Amniotic epithelial cell (primary cell): ENCODE measurements at places on chromosomes 2 and 18.

GRCh38 chr2:96072746-96073145, 38.0 kb upstream of the GPAT2 start:
- no peak for DNase-seq

- DNase-seq: peak; percentile 76
Measured at GRCh38 chr2:65420712-65421431, 11.5 kb downstream of the SPRED2 start.

DNA sequence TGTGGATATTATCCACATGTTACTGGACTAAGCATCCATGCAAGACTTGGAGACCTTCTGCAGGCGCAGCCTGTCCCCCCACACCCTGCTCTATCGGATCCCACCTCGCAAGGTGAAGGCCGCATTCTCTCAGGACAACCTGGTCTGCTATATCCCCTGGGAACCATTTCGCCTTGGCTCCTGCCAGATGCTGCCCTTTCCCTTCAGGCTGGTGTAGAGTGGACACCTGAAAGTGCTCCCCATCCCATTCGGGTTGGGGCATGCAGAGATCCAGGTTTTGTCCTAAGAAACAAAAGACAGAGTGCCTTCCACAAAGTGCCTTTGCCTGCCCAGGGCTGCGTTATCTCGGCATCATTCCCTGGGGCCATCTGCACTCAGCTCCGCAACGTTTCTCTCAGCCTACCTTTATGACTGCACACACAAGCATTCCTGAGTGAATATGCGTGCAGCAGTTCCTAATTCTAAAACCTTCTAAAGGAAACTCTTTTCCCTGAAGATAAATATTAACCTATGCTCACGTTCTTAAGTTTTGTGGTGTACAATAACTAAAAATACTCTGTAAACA, 20.5 kb downstream of the FHL2 start:
- no peak for DNase-seq

DNA sequence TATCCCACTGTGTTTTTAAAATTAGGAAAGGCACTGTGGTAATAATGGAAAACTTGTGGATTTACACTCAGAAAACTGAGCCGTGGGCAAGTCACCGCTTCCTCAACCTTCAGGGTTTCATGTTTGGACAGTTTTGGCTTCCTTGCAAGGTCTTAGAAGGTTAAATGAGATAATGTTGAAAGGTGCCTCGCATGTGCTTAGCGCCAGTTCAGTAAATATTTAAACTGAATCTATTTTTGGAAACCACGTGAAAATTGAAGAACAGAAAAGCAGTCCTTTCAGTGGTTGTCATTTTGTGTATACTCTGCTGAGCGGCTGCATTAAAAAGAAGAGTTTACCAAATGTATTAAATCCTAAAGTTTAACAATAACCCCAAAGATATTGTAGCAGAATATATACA, 15.2 kb upstream of the AGAP1 start:
- no peak for DNase-seq

- DNase-seq: peak; percentile 14
Measured at GRCh38 chr18:70376914-70377258, 88.0 kb downstream of the SOCS6 start.

DNA sequence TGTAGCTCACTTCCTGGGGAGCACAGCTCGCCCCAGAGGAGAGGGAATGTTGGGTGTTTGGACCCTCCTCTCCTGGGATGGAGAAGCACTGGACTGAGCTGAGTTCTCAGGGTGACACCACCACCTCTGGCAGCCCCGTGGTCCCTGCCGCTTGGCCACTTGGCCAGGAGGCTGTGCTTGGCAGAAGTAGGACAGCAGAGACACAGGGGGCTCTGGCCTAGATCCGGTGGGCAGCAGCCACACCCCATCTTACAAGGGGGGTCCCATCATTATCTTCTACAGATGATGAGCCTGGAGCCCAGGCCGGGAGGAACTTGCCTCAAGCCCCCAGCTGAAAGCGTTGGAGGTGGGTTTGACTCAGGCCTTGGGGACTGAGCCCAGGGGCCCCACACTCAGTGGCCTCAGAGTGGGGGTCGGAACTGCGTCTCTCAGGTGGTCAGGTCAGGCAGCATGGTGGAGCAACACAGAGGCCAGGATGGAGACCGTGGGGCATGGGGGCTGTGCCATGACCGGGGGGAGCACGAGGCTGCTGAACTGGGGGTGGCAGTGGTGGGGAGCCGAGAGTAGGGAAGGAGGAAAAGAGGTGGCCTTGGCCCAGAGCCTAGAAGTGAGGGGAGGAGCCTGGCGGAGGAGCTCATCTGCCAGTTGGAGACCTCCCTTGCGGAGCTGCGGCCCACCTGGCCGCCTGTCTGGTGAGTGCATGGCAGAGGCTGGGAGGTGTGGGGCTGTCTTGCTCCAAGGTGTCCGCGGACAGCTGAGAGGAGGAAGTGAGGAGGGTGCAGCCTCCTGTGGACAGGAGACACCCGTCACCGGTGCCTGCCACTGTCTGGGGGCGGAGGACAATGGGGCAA, 63.6 kb upstream of the HDAC4 start:
- no peak for DNase-seq

DNA sequence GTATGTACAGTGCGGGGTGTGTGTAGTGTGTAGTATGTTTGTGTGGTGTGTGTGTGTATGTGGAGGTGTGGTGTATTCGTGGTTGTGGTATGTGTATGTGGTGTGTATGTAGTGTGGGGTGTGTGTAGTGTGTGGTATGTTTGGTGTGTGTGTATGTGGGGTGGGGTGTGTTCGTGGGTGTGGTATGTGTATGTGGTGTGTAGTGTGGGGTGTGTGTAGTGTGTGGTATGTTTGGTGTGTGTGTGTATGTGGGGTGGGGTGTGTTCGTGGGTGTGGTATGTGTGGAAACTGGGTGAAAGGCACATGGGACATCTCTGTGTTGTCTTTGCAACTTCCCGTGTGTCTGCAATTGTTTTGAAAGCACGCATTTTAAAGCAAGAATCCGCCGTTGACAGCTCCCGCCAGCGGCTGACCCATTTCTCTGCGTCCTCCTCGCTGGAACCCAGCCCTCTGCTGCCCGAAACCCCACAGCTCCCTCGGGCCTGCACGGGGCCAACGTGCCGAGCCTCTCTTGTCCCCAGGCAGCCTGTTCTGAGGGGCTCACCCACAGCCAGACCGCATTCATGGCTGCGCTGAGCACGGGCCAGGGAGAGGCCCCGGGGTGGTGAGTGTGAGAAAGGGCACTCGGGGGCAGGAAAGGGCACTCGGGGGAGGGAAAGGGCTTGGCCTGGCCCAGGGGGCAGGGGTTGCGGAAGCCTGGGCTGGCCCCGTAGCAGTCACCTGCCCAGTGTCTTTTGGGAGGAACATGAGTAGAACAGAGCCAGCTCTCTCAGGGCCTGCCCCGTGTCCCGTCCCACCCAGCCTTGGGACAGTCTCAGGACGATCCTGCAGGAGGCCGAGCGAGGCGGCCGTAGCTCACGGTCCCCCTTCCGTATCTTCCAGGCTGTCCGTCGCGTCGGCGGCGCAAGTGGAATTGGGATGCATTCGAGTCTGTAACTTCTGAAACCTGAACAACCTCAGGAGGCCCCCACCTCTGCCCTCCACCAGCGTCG, 61.4 kb downstream of the TWIST2 start:
- DNase-seq: peak; percentile 54

DNA sequence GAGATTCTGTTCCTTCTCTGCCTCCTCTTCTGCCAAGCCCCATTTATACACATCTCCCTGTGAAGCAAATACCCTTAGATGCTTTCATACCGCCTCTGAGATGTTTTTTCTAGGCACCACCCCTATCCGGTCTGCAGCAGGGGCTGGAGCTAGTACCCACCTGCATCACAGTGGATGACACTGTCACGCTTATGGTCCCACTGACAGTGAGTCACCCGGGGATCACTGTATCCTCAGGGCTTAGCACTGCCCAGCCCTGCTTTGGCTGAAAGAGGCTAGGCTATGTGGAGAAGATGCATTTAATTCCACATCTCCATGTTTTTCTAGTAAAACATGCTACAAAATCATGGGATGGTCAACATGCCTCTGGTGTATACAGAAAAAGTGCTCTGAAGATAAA, 9.9 kb downstream of the FABP1 start:
- DNase-seq: no peak

GRCh38 chr2:230865307-230865765, 594 bp downstream of the ITM2C start:
- no peak for DNase-seq

DNA sequence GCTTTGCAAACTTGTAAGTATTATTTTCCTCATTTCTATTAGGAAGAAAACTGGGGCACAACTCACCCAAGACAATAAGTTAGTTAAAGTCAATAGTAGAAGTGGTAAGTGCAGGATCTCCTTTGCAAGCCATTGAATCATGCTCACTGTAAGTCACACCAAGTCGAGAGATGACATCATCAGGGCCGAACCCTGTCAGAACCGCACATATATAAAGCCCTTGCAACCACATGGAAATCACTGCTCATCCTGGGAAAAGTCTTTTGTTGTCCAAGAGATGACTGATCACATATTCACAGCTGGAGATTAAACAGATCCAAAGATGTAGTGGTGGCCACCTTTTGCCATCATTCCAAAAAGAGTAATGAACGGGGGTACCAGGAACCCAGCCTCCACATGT, 484.8 kb upstream of the ID2 start:
- peak; percentile 64 for DNase-seq

DNA sequence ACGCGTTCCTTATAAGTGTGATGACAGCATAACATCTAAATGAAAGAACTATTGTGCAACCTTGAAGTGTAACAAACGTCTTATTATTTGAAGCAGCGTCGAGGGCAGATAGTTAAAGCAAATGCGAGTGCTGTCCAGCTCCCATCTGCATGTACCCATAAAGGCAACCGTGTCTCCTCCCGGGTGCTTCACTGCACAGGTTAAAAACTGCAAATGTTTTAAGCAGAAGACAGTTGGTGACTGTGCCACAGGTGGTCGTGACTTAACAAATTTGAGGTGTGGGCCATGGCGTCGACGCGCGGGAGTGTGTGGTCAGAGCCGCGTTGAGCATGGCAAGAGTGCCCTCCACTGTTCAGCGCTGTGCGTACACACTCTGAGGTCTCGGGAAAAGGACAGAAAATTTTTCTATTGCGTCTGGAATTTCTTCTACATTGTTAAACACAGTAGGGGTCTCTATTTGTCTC, 6.4 kb downstream of the SALL3 start:
- DNase-seq: no peak

DNA sequence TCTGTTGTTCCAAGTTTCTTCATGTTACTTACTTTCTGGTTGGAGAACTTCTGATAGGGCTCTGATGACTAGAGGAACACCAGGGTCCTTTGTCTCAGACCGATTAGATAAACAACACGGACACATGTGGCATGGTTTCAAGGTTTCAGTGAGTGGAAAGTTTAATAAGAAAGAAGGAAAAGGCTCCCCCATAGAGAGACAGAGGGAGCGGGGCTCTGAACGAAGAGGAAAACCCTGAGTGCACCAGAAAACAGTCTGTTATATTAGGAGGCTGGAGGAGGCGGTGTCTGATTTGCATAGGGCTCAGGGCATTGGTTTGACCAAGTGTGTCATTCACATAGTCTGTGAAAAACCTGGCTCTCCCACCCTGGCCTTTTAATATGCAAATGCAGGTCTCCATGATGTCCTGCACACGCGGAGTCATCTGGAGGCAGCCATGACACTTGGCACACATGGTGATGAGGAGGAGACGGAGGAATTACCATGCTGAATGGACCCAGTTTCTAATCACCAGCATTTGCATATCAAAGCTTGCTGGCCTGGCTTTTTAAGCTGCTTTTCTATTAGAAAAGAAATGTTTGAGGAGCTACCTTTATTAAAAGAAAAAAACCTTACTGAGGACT, 94.2 kb downstream of the PTPN4 start:
- no peak for DNase-seq

DNA sequence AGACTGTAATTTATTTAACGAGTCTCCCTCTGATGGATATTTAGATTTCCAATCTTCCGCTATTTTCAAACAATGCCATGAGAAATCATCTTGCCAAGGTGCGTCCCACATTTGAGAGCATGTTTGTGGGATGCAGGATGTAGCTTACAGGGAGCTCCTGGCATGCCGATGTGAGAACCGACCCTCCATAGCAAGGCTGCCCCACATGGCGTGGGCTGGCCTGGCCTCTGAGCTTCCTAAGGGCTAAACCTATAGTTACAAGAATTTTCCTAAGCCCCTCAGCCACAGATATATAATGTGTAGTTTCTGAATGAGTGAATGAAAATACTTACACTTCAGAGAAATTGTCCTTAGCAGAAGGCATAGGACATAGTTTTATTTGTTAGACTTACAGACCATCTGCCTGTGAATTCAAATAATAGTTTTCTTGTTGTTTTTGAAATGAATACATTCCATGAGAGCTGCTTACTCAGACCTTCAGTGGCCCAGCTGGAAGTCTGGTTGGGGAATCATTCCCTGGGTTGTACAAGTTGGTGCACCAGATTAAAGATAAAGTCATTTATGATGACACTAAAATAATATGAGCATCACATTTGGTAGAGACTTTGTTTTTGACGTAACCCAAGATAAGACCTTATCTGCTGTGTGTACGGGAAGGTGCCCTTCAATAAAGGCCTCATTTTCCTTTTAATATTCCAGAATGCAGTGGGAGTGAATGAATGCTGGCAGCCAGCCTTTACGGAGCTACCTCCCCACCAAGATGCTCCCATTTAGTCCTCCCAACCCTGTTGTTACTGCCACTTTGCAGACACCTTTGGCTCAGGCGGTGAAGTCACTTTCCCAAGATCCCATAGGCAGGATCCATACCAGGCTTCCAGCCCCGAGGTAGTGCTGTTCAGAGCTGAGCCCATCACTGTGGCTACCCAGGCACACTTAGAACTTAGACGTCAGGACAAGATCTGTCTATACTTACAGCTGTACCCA, 107.1 kb downstream of the GLI2 start:
- DNase-seq: peak; percentile 35

GRCh38 chr2:30403592-30404312, 43.3 kb upstream of the LCLAT1 start:
- no peak for DNase-seq

DNA sequence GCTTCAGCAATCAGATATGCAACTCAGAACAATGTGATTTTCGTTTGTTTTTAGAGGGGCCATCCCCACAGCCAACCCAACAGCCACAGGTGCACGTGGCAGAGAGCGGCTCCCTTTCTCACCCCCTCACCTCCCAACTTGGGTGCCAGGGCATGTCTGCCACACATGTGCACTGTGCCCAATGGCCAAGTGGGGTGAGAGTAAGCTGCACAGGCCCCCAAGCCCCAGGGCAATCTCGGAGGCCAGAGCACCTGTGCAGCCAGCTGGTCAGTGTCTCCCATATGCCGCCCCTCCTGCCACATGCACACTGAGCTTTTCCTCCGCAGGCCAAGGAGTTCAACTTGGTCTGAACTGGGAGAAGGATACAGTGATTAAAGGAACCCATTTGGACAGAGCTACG, 1130.2 kb downstream of the DSC3 start:
- no peak for DNase-seq

DNA sequence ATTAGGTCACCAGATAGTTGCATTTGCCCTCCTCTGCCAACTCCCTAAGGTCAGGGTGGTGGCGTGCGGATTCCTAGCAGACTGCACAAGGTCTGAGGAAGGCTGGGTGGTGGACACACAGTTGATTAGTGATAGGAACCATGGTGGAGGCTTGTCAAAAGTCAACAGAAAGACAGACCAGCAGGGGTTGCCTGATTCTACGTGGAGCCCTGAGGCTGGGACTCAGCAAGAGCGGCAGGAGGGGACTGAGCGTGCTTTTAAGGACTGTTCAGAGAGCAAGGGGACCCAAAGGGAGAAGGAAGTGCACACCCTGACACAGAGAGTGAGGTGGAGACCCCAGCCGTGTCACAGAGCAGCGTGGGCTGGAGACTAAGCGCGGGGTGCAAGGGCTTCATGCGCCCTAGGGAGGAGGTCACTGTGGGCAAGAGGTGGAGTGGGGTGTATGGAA, 513.2 kb downstream of the RNF144A start:
- DNase-seq: no peak
